Suprapubic skin (tissue), 4 donors: ENCODE measurements at places on chromosomes 6 and 20.

DNA sequence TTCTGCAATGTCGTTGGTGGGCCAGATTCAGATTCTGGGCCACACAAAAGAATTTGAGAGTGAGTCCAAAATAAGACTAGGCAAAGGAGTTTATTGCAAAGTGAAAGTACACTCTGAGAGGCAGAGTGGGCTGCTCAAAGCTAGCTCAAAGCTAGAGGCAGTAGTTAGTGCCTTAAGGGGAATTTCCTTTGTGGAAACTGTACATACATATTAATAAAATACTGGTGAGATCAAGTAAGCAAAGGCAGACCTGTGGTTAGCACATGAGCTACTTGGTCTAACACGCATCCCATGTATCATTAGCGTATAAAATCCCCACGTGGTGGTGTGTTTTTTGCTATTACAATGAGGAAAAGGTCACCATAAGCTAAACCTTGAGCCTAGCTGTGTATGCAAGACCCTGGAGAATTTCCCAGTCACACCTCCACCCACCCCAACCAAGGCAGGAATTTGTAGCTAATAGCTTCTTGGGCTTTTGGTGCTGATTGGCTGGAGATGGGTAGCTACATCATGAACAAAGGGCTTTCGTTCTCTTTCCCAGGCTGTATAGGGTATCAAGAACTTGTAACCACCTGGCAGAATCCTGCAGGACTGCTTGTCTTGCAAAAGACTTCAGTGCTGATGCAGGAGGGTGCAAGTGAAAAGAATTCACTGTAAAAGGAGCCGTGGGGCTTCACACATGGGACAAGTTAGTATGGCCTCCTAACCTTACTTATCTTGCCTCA, 14.7 kb upstream of the TRIM26 start:
- no peak for DNase-seq

- DNase-seq: no peak
These were observed 20.6 kb downstream of the KCNQ2 start for GRCh38 chr20:63451821-63452220.

DNA sequence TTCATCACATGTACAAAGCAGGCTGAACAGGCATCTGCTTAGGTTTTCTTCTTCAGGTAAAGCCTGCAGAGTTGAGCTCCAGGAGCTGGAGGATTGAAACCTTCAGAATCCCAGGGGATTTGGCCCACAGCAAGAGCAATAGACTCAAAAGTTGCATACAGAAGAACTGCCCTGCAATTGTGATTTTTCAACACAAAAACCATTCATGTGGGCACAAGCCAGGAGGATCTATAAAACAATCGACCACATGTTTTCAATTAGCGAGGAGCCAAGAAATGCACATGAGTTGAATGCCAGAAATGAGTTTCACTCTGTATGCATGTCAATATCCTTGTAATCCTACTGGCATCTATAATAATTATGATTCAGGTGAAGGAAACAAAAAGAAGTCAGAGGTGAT, 576.4 kb downstream of the HDGFL1 start:
- DNase-seq: no peak

DNA sequence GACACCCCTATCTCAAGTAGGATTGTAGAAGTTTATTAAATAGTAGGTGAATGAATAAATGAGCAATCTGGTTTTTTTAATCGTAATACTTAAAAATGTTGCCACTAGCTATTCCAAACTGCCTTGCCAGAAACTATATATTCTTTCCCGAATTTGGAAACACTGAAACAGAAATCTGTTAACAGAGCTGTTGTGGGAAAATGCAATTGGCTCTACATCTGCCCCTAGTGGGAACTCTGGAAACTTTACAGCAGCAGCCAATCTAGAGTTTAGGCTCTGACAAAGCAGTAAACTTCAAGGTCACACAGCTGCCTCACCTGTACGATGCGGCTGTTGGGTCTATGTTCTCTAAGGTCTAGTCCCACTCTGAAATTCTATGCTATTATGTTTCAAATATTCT, 41.7 kb downstream of the SYNE1 start:
- no peak for DNase-seq

- DNase-seq: no peak
These were observed 117.9 kb downstream of the JARID2 start for GRCh38 chr6:15363523-15364400.

- no peak for DNase-seq
These were observed 1.4 kb downstream of the CLIC1 start for GRCh38 chr6:31734821-31735406.

- no peak for DNase-seq
These were observed 225.2 kb upstream of the RREB1 start for GRCh38 chr6:6882592-6882991.

- DNase-seq: no peak
These were observed 298.6 kb downstream of the UBE3D start for GRCh38 chr6:82767037-82767436.

DNA sequence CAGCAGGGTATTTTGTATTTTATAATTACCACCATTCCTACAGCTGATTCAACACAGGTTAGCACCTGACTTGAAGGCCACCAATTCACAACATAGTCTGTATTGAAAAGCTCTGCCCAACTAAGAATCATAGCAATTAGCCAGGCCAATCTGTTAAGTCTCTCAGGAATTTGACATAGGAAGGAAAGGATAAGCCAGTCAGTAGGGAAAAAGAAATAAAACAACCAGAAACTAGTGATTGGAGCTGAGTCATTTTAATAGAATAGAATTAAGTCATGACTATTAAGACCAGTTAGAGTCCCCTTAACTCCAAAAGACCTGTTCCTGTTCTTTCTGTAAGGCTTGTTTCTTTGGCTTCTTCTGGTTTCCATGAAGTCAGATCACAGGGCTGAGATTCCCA, 8.1 kb downstream of the RANBP9 start:
- DNase-seq: no peak

DNA sequence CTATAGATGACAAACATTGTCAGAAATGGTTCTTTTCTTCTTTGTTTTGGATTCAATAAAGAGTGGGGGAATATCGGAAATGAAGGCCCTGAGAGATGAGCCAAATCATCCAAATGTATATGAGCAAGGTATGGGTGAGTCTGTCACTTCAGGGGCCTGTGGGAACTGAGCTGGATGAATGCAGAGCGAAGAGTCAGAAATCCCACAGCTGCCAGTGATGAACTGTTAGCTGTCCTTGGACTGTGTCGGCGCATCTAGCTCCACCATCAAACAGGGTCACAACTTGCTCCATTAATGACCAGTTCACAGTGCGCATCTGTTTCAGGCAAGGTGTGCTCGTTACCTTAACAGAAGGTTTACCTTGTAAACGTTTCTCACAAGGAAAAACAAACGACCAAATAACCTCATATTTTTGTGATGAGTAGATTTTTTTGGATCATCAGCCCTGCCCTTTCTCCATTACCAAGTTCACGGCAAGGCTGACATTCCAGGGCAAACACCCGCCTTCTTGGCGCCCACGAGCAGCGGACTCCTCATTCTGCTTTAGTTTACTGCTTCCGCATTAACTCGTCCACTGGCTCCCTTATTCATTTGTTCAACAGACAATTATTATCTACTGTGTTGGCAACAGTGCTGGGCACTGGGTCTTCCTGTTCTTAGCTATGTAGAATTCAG, 15.0 kb upstream of the CCN6 start:
- no peak for DNase-seq

- DNase-seq: no peak
These were observed 661 bp downstream of the LCA5 start for GRCh38 chr6:79536585-79536953.

DNA sequence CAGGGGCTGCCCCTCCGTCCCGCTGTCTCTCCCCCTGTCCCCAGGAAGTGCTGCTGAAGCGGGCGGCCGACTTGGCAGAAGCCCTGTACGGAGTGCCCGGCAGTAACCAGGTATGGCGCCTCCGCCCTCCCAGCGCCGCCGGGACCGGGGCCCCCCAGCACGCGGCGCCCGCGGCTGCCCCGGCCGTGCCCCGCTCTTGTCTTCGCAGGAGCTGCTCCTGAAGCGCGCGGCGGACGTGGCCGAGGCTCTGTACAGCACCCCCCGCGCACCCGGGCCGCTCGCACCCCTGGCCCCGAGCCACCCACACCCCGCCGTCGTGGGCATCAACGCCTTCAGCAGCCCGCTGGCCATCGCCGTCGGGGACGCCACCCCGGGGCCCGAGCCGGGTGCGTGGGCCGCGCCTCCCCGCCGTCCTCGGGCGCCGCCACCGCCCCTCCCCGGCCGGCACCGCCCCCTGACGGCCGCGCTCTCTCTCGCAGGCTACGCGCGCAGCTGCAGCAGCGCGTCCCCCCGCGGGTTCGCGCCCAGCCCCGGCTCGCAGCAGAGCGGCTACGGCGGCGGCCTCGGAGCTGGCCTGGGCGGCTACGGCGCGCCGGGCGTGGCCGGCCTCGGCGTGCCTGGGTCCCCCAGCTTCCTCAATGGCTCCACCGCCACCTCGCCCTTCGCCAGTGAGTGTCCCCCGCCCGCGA, 48.4 kb downstream of the CPXM1 start:
- DNase-seq: no peak

GRCh38 chr6:150435832-150436231, 67.0 kb downstream of the IYD start:
- DNase-seq: no peak

DNA sequence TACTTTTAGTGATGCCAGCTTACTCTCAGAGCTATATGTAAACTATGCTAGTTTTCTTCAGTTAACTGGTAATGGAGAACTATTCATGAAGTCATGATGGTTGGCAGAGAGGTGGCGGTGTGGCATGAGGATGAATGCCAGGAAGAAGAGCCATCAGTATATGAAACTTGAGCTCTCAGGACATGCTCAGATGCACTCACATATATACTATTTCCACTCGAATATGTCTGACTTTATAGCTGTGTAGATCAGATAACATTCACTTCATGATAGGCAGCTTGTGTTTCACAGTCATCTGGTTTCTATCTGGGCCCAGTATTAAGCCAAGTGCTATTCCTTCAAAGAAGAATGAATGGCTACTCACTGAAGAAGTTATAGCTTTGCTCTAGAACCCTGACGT, 46.2 kb upstream of the CEP85L start:
- DNase-seq: no peak

DNA sequence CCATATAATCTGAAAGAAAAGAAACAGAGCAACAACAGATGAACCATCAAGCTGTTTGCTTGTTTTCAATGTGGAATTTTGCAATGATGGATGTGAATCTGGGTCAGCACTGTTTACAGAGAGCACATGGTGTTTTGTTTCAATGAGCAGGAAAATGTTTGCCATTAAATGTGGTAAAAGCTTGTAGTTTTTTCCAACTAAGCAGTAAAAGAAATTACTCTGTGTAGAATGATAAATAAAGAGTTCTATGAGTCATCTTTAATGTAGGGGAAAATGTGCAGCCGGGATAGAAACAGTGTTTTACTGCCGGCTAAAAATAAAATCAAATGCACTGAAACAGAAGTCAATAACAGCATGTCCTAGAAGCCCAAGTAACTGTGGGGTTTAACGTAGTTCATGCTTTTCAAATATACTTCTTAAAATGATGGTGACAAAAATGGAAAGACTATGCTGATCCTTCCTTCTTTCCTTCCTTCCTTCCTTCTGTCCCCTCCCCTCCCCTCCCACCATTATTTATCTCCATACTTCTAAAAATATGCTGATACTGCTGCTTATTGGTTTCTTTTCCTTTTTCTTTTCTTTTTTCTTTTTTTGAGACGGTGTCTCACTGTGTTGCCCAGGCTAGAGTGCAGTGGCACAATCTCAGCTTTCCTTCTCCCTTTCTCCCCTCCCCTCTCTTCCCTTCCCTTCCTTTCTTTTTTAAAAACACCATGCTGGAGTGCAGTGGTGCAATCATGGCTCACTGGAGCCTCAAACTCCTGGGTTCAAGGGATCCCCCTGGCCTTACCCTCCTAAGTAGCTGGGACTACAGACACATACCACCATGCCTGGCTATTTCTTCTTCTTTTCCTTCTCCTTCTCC, 6.3 kb upstream of the NAA20 start:
- no peak for DNase-seq

- no peak for DNase-seq
These were observed 5.1 kb upstream of the TUBB1 start for GRCh38 chr20:59013959-59014608.

DNA sequence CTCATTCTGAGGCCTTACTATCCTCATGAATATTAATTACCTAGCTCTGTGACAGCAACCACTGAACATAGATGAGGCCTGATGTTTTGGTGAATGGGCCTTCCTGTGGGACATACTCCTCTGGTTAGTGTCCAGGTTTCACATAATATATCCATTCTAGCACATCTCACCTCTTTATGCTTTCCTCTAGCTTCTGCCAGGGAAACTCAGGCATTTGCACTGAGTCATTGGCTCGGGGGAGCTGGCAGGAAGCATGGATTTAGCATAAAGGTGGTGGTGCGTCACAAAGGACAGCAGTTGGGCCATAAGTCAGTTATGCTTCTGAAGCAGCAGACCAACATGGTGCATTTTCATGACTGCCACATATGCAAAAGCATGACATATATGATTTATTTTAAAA, 37.5 kb upstream of the TMEM170B start:
- DNase-seq: no peak

DNA sequence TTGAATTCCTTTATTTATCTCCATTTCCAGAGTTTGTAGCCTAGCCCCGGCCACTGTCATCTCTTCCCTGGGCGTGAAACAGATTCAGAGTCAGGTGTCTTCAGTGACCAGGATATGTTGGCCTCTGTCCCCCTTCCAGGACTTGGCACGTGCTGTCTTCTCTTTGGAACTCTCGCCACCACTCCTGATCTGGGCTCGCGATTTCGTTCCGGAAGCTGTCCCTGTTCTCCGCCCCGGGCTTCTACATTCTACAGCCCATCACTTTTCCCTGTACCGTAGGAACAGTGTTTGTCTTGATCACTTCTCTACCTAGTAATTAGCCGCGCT, 739 bp downstream of the GSS start:
- DNase-seq: no peak

DNA sequence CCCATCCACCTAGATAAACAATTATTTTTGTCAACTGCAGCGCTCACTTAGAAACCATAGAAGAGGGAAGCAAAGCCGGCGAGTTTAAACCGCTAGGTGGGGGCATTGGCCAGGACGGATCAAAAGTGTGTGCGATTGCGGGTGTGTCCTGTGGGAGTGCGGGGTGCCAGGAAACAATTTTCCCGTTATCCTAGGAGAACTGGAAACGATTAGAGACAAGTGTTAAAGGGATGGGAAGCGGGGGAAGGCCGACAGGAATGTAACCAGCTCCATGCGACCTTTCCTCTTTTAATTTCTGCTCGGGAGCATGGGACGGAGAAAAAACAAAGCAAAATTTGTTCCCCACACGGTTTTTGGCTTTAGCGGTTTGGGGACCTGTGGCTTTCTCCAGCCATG, 2.8 kb upstream of the HTR1B start:
- no peak for DNase-seq

DNA sequence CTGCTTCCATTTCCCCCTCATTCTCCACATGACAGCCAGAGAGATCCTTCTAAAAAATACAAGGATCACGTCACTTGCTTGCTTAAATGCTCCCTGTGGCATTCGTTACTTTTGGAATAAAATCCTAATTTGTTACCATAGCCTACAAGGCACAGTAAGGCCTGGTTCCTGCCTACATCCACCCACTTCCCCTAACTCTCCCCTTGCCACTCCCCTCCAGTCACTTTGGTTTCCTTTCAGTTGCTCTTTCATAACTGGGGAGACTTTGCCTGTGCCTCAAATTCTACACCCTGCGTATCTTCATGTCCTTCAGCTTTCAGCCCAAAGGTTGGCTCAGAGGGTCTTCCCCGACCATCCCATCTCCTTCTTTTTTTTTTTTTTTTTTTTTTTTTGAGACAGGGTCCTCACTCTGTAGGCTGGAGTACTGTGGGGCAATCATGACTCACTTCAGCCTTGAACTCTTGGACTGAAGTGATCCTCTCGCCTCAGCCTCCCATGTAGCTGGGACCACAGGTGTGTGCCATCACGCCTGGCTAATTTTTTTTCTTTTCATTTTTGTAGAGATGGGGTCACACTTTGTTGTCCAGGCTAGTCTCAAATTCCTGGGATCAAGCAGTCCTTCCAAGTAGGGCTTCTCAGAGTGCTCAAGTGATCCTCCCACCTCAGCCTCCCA, 12.5 kb downstream of the ID1 start:
- DNase-seq: no peak
